KBM-7 (cell line): ENCODE measurements at places on chromosomes 2 and 18.
A peak's percentile ranks its signal among the peaks of the same experiment; 100 is the strongest.

DNA sequence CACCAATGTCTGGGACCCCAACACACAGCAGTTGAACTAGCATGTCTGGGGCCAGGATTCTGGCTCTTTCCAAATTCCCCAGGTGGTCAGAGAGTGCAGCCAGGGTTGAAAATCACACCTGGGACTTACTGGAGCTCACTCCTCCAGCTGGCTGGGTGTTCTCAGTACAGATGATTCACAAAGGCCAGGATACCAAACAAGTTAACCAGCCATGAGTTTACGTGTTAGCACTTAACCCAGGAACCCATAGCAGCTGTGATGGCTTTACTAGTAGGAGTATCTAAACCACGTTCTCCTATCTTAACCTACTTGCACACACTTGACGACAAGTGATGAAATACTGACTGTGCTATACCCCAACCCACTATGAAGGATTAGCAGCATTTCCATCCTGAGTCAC lies 222.8 kb downstream of the FBXO15 start:
- DNase-seq, result no peak

GRCh38 chr18:48668466-48669179 lies 129.8 kb downstream of the CTIF start:
- DNase-seq, result no peak

DNA sequence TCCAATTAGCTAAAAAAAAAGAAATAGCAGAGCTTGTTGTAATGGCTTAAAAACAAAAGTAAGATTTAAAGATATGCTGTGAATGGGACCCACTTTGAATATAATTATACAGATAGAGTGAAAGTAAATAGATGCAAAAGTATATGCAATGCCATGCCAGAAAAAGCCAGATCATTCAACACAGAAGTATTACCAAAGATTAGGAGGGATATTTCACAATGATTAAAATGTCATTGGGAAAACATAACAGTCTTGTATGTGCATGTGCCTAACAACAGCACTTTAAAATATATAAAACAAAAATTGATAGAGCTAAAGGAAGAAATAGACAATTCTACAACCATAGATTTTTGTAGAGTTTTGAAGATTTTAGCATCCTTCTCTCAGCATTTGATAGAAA lies 19.9 kb upstream of the SIGLEC15 start:
- no peak for DNase-seq

- DNase-seq, result no peak
These were observed 63.9 kb upstream of the CCDC195 start for GRCh38 chr2:224780106-224780505.

- DNase-seq, result no peak
These were observed 38.6 kb upstream of the TGIF1 start for GRCh38 chr18:3411327-3411726.

DNA sequence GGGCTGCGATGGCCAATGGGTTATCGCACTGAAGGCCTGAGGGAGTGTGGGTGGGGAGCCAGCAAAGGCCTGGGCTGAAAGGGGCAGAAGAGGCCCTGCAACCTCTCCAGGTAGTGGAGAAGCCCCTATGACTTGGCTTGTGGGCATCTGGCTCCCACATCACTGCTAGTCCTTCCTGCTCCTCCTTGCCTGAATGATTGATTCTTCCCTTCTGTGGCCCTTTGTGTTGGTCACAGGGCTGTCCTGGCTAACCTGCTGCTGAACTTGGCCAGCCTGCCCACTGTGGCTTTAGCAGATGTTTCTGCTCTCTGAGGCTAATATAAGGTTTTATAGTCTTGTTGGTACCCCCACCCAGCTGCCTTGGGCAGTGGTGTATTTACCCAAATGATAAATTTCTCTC lies 136.2 kb upstream of the ALPP start:
- no peak for DNase-seq

- no peak for DNase-seq
These were observed 207.1 kb downstream of the TDRD15 start for GRCh38 chr2:21330786-21331391.

GRCh38 chr2:96174251-96175144 lies 29.3 kb upstream of the DUSP2 start:
- DNase-seq, result peak; percentile 82

DNA sequence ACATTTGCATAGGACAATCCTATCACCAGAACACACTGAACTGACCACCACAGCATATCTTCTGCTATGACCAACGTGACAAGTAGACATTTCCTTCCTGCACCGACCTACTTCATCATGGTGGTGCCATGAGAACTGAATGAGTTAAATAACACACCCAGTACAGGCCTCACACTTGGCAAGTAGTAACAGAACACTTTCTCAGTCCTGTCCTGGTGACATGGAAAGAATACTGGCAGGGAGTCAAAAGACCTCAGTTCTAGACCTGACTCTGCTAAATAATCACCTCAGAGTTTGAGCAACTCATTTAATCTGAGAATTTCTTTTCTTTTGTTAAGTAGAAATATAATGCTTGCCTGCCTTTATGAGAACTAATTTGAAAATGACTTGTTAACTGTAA lies 186.3 kb upstream of the SMAD7 start:
- DNase-seq, result no peak

GRCh38 chr2:143909577-143910353 lies 610.2 kb downstream of the ZEB2 start:
- DNase-seq, result no peak

DNA sequence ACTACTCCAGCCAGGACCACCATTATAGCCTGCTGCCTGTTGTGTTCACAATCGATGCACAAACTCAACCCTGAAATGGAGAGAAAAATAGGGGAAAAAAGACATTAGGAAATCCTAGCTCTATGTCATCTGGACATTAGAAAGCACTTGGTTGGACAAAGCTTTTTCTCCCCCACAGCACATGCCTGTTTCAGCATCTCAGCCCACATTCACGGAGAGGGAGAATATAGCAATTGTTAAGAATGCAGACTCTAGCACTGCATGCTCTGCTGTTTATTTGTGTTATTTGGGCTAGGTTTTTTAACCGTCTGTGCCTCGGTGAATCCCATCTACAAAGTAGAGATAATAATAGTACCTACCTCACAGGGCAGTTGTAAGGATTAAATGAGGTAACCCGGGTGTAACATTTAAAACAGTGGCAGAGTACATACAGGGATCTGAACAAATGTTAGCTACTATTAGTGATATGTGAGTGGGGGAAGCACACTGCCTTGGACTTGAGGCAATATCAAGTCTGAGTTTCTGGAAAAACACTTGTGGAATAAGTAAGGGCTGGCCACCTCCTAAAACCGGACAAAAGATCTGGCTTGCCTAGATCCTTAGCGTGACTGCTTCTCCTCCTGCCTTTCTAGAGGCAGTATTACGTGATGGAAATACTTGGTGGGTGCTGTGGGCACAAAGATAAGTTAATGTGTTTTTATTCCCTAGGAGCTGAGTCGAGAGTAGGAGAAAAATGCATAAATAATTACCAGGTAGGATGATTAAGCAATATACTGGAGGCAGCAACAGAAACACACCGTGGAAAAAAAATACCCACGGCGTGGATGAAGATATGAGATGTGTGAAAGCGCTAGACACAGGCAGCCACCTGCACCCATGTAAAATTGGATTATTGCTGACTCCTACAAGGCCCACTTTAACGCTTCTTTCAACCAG lies 1.0 kb upstream of the PPP1CB start:
- peak; percentile 47 for DNase-seq

GRCh38 chr2:85073033-85073432 lies 60.2 kb upstream of the TCF7L1 start:
- DNase-seq, result no peak

- DNase-seq, result no peak
These were observed 112.0 kb downstream of the ZBTB7C start for GRCh38 chr18:48297139-48297538.

DNA sequence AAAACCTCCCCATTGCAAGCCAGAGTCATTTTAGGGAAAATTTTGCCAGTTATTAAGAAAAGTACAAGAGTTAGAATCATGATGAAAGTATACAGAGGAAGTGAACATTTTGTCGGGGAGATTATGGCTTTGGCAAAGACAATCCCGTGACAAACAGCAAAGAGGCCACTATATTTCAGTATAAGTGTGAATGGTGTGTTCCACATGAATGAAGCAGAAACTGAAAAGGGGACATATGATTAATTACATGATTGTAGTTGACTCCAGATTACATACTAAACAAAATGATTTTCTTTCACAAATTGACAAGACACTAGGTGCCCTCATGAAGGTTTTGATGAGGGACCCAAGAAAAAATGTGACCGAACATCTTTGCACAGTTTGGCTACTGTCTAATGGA lies 42.0 kb downstream of the SP140 start:
- no peak for DNase-seq

GRCh38 chr2:224027070-224027469 lies 12.0 kb downstream of the SERPINE2 start:
- DNase-seq, result no peak

GRCh38 chr2:237799060-237799428 lies 465 bp downstream of the RBM44 start:
- no peak for DNase-seq

GRCh38 chr2:74413001-74413698 lies 8.3 kb downstream of the C2orf81 start:
- DNase-seq, result peak; percentile 33

DNA sequence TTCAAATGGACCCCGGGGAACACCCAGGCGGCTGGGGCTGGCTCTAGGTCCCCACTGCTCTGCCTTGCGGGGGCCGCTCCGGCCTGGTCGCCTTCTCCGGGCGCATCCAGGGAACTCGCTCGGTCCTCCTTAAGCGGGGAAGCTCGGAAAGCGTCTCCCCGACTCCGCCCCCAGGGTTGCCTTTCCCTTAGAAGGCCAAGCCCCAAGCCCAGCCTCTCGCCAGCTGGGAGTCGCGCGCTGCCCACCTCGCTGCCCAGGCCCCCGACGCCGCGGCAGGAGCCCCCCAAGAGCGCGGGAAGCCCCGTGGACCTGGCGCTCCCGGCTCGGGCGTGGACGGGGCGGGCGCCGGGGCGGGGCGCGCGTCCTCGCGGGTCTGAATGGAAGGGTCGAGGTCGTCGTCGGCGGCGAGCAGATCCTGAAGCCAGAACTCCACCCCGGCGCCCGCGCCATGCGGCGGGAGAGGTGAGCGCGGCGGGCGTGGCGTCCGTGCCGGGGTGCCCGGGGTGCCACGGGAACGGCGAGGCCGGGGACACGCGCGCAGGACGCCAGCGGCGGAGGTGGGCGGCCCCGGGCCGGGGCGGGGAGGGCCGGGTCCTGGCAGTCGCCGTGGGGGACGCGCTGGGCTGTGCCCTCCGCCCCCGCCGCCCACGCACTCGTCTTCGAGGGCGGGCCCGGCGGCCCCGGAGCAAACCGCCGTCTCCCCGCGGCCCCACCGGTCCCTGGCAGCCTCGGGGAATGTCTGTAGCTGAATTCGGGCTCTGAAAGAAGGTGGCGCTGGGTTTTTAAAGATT lies at the start of gene BOK:
Gene BOK, plus strand, starts transcription at position 214 of the 791 bp plus-strand sequence. CDS start 739 bp downstream, outside the sequence.
- DNase-seq, result no peak

DNA sequence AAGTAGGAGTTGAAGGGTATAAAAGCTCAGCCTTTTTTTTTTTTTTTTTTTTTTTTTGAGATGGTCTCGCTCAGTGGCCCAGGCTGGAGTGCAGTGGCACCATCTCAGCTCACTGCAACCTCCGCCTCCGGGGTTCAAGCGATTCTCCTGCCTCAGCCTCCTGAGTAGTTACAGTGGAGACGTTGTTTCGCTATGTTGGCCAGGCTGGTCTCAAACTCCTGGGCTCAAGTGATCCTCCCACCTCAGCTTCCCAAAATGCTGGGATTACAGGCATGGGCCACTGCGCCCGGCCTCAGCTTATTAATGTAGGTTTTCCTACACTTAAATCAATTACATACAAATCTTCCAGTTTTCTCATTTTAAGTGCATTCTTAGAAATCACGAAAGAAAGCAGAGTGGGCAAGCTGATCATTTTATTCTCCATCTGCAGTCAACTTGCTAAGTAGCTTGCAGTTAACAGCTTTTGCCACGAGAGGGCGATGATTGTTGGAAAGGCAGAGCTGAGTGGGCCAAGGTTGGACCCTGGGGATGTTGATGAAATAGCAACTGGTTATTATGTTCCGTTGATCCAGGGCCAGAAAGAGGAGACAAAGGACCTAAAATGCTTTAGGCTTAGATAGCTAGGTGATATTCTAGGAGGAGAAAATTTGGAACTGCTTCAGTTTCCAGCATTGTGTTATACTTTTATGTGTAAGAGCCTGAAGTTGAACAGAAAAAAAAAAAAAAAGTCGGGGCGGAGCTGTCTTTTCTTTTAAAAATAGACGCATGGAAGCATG lies 234.4 kb upstream of the EPAS1 start:
- peak; percentile 72 for DNase-seq
